ENCODE measurements at places on chromosomes 4 and X. TPM values are rescaled to one million over a fixed set of nuclear protein-coding genes. Genes with fewer than 3 reads are reported as not detected.

The PNMA3 gene
- 1.4 TPM for total RNA-seq

The MID2 gene
- 6.6 TPM for total RNA-seq

The DUX4 gene
- total RNA-seq = not detected

The GYG2 gene
- not detected for total RNA-seq

The PCDH18 gene
- total RNA-seq = not detected

- no peak overlapping the region for H3K27ac ChIP-seq
- no peaks in the 10 kb centered on the region for H3K4me1 ChIP-seq
- H3K36me3 ChIP-seq = no peaks in the 10 kb centered on the region
- H3K27me3 ChIP-seq = no peaks in the 10 kb centered on the region
- H3K4me3 ChIP-seq = no peak overlapping the region
These were observed 98.8 kb downstream of the ANXA3 start for GRCh38 chr4:78650106-78651024.

- no peak for DNase-seq
- peaks cover 30% of the 10 kb centered on the region for H3K36me3 ChIP-seq
- no peak overlapping the region for H3K4me3 ChIP-seq
- no peak overlapping the region for H3K27ac ChIP-seq
- H3K27me3 ChIP-seq = no peaks in the 10 kb centered on the region
These were observed 16.8 kb downstream of the CEP135 start for GRCh38 chr4:55965585-55965984.

DNA sequence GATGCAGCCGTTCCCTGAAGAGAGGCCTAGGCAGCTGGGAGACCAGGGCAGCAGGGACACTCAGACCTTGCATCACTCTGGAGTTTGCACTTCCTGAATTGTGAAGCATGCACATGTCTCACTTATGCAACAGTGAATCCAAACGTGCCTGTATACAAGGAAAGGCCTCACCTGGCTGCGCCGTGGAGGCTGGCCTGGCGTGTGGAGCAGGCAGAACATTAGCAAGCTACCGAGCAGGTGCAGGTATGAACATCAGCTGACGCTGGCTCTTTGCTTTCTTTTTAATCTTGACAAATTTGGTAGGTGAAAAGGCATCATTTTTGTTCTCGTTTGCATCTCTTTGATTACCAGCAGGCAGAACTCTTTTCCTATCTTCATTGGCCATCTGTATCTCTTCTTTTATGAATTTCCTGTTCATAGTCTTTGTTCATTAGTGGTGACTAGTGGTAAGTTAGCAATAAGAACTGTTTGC is 37.1 kb upstream of the IRAK1 start:
- DNase-seq = no peak
- H3K36me3 ChIP-seq = peaks cover 19% of the 10 kb centered on the region
- no peaks in the 10 kb centered on the region for H3K27me3 ChIP-seq
- peak overlapping the region; percentile 82 for H3K27ac ChIP-seq
- H3K4me3 ChIP-seq = no peak overlapping the region

DNA sequence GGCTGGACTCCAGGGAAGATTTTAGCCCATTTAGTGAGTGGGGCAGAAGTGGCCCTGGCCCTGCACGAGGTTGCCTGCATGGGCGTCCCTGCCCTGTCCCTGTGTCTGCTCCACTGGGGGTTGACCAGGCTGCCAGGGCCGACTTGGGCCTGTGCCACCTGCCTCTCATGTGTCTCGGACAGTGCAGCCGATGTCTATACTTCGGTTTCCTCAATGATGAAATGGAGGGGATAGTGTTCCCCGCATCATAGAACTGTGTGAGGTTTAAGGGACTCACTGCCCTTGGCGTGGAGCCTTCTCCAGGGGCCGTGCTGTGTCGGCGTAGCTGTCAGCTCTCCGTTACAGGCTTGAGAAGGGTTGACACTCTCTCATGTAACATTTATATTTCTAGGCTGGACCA is 27.0 kb upstream of the MSANTD1 start:
- DNase-seq = no peak
- H3K4me1 ChIP-seq = peaks cover 2% of the 10 kb centered on the region
- H3K27ac ChIP-seq = no peak overlapping the region
- no peaks in the 10 kb centered on the region for H3K27me3 ChIP-seq
- H3K4me3 ChIP-seq = no peak overlapping the region

DNA sequence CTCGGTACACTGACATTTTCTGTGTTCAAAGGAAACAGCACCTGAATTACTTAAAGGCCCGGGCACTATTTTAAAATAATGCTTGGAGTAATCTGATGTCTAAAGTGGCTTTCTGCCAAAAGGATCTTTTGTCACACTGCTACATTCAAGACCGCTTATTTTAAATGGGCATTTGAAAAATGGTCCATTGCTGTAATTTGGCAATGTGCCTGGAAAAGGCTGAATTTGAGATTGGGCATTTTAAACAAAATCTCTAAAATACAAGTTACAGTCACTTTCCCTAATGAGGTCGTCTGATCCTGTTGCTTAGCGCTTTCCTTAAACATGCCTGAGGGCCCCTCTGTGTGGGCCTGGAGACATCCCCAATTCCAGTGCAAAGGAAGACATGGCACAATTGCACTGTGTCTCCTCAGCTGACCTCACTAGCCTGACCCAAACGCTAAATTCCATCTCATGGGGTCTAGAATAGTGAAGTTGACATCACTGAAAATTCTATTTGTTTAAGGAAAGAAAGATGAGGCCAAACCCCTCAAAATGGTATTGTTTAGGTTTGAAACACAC is 214.2 kb downstream of the GPC3 start:
- peaks cover 4% of the 10 kb centered on the region for H3K4me1 ChIP-seq
- no peak overlapping the region for H3K4me3 ChIP-seq
- no peak for DNase-seq
- H3K27ac ChIP-seq = no peak overlapping the region
- no peaks in the 10 kb centered on the region for H3K36me3 ChIP-seq

GRCh38 chr4:33184657-33185290 is 2464.6 kb downstream of the PCDH7 start:
- no peak for DNase-seq
- H3K27ac ChIP-seq = no peak overlapping the region

GRCh38 chrX:68254738-68255645 is 178.3 kb downstream of the OPHN1 start:
- no peak for DNase-seq
- H3K36me3 ChIP-seq = no peaks in the 10 kb centered on the region
- no peak overlapping the region for H3K27ac ChIP-seq
- no peaks in the 10 kb centered on the region for H3K4me1 ChIP-seq

DNA sequence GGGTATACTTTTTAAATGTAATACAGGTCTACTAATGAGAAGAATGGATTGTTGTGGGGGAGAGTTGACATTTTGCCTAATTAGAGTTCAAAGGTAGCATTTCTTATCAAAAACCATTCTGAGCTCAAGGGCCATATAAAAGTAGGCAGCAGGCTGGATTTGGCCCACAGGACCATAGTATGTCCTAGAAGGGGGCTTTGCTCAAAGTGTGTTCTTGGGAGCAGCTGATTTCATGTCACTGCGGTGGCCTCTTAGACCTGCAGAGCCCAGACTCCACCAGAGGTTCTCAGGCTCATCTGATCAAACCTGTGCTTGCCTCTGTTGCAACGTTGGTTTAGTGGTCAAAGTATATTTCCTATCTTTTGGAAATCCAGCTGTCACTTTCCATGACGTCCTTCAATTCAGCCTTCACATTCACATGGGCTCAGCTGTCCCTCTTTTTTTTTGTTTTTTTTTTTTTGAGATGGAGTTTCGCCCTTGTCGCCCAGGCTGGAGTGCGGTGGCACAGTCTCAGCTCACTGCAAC is 34.6 kb upstream of the TENM3 start:
- no peak overlapping the region for H3K4me3 ChIP-seq
- no peaks in the 10 kb centered on the region for H3K4me1 ChIP-seq
- DNase-seq = no peak
- H3K27me3 ChIP-seq = no peaks in the 10 kb centered on the region
- H3K27ac ChIP-seq = no peak overlapping the region

DNA sequence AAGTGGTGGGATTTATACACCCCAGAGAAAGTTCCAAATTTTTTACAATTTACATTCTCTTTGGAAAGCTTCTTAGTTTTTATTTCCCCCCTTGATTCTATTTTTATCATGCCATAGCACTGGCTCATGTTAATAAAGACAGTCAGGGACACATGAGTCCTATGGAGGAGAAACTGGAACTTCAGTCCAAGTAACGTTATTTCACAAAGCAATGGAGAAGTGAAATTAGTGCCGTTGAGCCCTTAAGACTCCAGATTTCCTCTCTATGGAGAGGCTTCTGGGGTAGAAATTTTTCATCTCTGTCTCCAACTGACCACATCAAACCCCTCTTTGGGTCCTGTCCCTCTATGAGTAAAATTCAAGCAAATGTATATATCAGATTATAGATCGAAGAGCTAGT is 12.8 kb upstream of the TASL start:
- H3K4me1 ChIP-seq = peaks cover 3% of the 10 kb centered on the region
- no peaks in the 10 kb centered on the region for H3K36me3 ChIP-seq
- H3K27me3 ChIP-seq = no peaks in the 10 kb centered on the region
- H3K4me3 ChIP-seq = no peak overlapping the region
- no peak for DNase-seq
- H3K27ac ChIP-seq = no peak overlapping the region

GRCh38 chr4:80213117-80213815 is 16.0 kb downstream of the PRDM8 start:
- DNase-seq = no peak
- no peak overlapping the region for H3K4me3 ChIP-seq
- H3K27me3 ChIP-seq = peaks cover 13% of the 10 kb centered on the region
- H3K4me1 ChIP-seq = no peaks in the 10 kb centered on the region

DNA sequence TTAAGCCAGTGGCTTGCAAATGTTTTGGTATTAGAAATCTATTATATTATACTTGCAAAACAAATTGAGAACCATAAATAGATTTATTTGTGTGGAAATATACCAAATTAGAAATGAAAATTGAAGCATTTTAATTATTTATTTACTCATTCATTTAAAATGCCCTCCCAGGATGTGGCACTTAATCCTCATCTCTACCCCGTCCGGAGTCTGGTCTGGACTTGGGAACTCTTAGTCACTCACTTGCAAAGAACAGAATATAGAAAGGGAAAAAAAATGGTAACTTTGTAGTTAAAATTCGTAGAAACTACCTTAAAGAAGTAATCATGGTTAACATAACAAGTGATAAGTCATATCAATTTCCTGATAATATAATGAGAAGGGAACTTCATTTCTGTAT is 775.9 kb upstream of the INTU start:
- H3K27me3 ChIP-seq = no peaks in the 10 kb centered on the region
- no peaks in the 10 kb centered on the region for H3K4me1 ChIP-seq
- H3K4me3 ChIP-seq = no peak overlapping the region

DNA sequence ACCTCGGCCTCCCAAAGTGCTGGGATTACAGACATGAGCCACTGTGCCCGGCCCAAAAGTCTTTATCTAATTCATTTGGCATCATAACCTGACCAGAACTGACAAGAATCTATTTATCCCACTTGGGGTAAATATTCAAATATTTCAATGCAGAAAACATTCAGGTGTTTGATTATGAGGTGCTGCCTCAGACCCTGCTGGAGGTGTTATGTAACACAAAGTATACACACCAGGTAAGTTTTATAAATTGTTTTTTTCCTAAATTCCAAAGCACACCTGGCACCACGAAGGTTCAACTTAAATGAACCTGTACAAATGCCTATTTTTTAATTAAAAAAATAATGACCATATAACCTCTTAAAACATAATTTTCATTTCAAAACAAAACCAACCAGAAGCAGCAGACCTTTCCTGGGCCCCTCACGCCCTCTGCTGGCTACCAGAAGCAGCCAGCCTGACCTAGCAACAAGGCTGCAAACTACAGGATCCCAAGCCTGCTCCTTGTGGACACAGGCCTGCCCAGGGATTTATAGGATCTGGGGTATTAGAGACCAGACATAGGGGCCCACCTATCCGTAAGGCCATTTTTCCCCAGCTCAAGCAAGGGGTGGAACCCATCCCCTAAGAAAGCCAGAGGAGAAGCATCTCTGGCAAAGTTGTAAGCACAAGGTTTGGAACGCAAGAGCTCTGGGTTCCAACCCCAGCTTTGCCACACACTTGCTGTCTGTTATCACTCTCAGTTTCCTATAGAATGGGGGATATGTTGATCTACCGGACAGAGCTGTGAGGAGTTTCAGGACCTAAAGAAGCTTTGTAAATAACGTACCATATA is 11.7 kb downstream of the OTUD5 start:
- no peak overlapping the region for H3K4me3 ChIP-seq
- peaks cover 31% of the 10 kb centered on the region for H3K36me3 ChIP-seq
- no peaks in the 10 kb centered on the region for H3K27me3 ChIP-seq
- peak; percentile 67 for DNase-seq

- H3K4me3 ChIP-seq = peak within 1 kb of the TSS; percentile 82
- no peaks in the 10 kb centered on the region for H3K27me3 ChIP-seq
- H3K27ac ChIP-seq = peak within 1 kb of the TSS; percentile 94
- H3K4me1 ChIP-seq = peaks cover 35% of the 10 kb centered on the region
- peak; percentile 95 for DNase-seq
These were observed at the start of gene USP38 for GRCh38 chr4:143184503-143185252. TSS of gene USP38 (plus strand) at chr4:143184917. CDS start at chr4:143185451, 534 bp downstream.

DNA sequence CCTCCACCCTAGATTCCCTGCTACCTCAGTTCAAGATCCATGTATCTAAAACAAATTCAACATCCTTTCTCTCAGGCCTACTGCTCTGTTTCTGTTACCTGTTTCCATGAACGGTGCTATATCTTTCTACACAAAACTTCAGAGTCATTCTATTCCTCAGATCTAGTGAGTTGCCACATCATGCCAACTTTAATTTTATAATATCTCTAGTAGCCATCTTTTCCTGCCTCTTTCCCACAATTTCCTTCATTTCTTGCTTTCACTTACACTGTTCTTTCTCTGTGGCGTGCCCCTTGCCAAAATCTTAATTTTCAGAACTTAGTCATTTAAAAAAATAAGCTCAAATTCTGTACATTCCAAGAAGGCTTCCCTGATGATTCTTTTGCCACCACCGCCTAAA is 15.2 kb downstream of the GUCY1A1 start:
- no peak overlapping the region for H3K4me3 ChIP-seq
- no peaks in the 10 kb centered on the region for H3K36me3 ChIP-seq
- H3K27me3 ChIP-seq = peaks cover 2% of the 10 kb centered on the region
- no peak overlapping the region for H3K27ac ChIP-seq

DNA sequence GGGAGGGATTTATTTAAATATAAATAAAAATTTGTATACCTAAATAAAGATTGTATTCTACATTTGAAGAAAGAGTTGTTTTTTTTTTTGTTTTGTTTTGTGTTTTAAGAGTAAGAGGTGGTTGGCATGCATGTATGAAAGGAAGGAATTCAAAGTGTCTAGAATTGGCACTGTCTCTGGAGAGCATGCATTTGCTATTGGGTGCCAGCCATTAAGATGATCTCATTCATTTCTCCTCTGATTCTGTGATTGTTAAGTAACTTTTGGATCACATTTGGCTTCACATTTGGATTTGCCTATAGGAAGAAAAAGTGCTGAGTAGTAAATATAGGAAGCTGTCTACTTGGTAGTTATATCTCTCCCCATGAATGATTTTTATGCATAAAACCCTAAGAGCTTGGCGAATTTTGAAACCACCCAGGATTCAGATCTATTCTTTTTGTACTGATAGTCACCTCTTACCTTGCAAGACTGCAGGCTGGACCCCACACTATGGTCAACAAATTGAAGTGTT is 7.8 kb upstream of the BOD1L1 start:
- no peaks in the 10 kb centered on the region for H3K36me3 ChIP-seq
- H3K27ac ChIP-seq = no peak overlapping the region

GRCh38 chr4:154004507-154005170 is 215.8 kb upstream of the SFRP2 start:
- H3K27ac ChIP-seq = no peak overlapping the region
- no peaks in the 10 kb centered on the region for H3K4me1 ChIP-seq
- H3K4me3 ChIP-seq = no peak overlapping the region
- DNase-seq = no peak
